ENCODE measurements at places on chromosomes 11 and 22.

DNA sequence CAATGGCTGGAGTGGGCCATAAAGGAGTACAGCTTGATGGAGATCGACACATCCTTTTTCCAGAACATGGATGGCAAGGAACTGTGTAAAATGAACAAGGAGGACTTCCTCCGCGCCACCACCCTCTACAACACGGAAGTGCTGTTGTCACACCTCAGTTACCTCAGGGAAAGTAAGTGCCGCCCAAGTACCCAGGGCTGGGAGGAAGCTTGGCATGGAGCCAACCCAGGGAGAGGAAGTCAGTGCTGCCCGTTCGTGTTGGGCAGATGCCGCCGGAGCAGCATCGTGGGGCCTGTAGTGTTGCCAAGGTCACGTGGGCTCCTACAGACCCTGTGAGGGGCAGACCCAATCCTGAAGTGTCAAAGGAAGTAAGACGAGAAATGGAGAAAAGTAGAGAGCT is 78.9 kb downstream of the FLI1 start:
- DNase-seq = no peak

DNA sequence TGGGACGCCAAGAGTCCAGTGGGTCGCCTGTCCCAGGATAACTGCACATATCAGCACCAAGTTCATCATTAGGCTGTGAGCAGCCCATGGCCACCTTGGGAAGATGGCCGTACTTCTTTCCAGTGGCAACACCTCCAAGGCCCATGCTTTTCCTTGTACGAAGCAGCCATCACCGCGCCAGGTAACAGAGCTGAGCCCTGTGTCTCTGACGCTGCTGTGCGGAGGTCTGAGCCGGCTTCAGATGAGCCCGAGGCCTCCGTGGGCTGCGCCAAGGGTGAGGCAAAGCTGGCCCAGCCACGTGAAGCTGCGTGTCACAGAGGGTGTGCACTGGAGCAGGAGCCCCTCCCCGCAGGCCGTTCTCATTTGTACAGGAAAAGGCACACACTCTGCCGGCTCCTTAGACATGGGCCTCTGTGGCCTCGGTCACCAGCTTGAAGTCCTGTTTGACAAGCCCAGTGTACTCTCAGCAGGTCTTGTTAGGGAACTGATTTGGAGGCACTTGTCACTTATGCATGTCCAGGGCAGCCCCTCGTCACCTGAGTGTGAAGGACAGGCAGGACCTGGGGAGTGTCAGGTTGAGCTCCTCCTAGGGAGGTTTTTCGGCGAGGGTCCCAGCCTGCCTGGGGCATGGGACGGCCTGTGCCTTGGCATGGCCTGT is 401.5 kb downstream of the TBC1D22A start:
- no peak for DNase-seq

DNA sequence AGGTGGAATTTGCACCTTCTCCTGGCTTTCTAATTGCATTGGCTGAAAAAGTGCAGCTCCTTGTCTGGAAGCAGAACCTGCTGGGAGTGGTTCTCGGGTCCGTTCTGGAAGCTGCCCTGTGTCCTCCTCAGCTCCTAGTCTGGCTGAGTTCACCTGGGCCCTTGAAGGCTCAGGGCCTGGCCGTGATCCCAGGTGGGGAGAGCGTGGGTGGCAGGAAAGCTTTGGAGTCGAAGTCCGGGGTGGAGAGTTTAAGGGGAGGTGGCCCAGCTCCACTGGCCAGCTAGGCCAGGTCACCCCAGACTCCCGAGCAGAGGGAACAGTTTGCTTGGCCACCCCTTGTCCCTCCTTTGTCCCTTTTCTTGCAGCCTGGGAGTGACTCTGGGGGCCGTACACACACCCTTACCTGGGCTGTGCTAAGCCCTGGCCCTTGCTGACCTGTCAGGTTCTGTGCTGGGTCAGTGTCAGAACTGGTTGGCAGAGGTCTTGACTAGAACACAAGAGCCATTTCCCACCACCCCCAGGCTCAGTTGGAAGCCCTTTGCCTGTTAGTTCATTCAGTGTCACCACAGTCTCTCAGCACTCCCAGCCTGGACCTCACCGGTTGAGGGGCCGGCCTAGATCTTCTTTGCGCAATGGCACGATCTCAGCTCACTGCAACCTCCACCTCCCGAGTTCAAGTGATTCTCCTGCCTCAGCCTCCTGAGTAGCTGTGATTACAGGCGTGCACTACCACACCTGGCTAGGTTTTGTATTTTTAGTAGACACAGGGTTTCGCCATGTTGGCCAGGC is 37.3 kb downstream of the LRP5 start:
- DNase-seq = no peak

GRCh38 chr11:96256215-96257011 is 86.6 kb downstream of the MAML2 start:
- no peak for DNase-seq

DNA sequence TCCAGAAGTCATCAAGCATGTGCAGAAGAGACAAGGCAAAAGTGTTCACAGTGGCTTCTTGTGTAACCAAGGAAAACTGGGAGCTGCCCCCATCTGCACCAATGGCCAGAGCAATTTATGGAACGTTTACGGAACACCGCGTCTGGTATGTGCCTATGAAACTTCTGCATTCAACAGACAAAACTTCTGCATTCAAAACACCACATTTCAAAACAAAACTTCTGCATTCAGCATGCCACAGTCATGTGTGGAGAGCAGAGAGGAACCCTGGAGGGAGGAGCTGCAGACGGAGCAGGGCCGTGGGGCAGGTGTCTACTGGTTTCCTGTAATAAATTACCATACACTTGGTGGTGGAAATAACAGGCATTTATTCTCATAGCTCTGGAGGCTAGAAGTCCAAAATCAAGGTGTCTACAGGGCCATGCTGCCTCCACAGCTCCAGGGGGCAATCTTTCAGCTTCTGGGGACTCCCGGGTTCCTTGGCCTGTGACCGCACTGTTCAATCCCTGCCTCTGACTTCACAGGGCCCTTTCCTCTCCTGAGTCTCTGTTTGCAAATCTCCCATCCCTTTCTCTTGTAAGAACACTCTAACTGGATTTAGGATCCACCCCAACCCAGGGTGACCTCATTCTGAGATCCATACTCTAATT is 32.2 kb downstream of the RPL3 start:
- no peak for DNase-seq

DNA sequence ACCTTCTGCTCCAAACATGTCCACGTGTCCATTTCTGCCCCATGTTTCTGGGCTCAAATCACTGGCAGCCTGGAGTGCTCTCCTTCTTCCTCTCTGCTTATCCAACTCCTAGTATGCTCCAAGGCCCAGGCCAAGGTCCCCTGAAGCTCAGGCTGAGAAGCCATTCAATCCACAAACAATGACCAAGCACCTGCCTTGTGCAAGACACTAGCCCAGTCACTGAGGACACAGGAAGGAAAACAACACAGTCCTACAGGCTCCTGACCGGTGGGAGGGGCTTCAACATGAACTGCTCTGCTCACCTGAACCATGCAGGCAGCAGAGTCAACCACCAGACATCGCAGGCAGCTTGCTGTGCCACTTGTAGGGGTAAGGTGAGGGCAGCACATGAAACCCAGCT is 93.6 kb downstream of the RPL27A start:
- no peak for DNase-seq
